ENCODE measurements at places on chromosomes 6 and 20.

- DNase-seq, result peak; percentile 88
- no peak overlapping the region for H3K4me3 ChIP-seq
- H3K27ac ChIP-seq, result peak overlapping the region; percentile 47
- no peaks in the 10 kb centered on the region for H3K27me3 ChIP-seq
- H3K4me1 ChIP-seq, result peaks cover 31% of the 10 kb centered on the region
These were observed 89.4 kb downstream of the GRM4 start for GRCh38 chr6:34056305-34057108.

DNA sequence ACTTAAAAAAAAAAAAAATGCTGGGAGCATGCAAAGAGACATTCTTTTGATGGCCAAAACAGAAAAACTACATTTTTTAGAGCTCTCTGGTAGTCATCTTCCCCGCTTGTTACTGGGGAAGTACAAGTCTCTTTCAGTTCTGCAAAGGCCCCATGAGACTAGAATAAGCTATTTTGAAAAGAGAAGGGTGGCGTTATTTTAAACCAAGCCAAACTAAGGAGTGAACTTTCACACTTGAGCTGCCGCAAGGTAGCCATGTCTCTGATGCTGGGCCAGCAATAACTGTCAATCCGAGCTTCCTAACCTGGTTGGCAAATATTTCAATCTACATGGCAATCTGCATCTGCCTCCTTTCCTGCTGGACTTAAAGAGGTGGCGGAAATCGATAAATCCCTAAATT is 96.7 kb downstream of the L3MBTL3 start:
- no peaks in the 10 kb centered on the region for H3K27me3 ChIP-seq
- no peak overlapping the region for H3K27ac ChIP-seq
- no peaks in the 10 kb centered on the region for H3K4me1 ChIP-seq
- H3K4me3 ChIP-seq, result no peak overlapping the region
- no peaks in the 10 kb centered on the region for H3K36me3 ChIP-seq

GRCh38 chr6:85278466-85279035 is 171.3 kb upstream of the NT5E start:
- H3K36me3 ChIP-seq, result no peaks in the 10 kb centered on the region
- H3K4me3 ChIP-seq, result no peak overlapping the region
- no peaks in the 10 kb centered on the region for H3K27me3 ChIP-seq
- no peak overlapping the region for H3K27ac ChIP-seq

GRCh38 chr6:80728101-80728750 is 621.8 kb downstream of the BCKDHB start:
- no peak overlapping the region for H3K4me3 ChIP-seq
- DNase-seq, result no peak
- no peaks in the 10 kb centered on the region for H3K27me3 ChIP-seq
- H3K27ac ChIP-seq, result no peak overlapping the region
- H3K4me1 ChIP-seq, result no peaks in the 10 kb centered on the region

- no peaks in the 10 kb centered on the region for H3K4me1 ChIP-seq
- no peak for DNase-seq
- no peaks in the 10 kb centered on the region for H3K36me3 ChIP-seq
- no peak overlapping the region for H3K27ac ChIP-seq
- H3K4me3 ChIP-seq, result no peak overlapping the region
- no peaks in the 10 kb centered on the region for H3K27me3 ChIP-seq
These were observed 994.7 kb upstream of the EPHA7 start for GRCh38 chr6:94414041-94414440.

DNA sequence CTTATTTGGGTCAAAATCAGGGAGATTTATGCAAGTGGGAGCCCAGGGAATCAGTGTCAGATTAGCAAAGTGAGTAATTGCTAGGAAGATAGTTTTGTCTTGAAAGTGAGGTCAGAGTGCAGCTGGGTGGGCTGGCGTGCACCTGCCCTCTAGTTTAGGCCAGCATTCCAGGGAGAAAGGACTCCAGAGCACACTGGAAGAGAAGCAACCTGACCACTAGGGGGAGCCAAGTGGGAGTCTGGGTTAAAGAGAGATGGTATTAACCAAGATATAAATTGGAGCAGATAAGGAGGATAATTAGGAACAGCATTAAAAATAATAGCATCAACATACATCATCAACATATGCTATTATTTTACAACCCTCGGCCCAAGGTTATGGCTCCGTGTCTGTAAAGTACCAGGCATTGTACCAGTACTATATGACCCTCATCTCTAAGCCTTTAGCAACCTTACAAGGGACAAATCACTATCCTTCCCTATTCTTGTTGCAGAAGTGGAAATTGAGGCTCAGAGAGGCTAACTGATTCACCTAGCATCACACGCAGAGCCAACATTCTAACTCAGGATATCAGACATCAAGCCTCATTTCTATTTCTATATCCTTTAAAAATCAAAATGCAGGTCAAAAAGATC is 57.8 kb downstream of the SLC2A10 start:
- H3K27ac ChIP-seq, result no peak overlapping the region
- no peaks in the 10 kb centered on the region for H3K27me3 ChIP-seq
- DNase-seq, result no peak
- peaks cover 9% of the 10 kb centered on the region for H3K4me1 ChIP-seq

DNA sequence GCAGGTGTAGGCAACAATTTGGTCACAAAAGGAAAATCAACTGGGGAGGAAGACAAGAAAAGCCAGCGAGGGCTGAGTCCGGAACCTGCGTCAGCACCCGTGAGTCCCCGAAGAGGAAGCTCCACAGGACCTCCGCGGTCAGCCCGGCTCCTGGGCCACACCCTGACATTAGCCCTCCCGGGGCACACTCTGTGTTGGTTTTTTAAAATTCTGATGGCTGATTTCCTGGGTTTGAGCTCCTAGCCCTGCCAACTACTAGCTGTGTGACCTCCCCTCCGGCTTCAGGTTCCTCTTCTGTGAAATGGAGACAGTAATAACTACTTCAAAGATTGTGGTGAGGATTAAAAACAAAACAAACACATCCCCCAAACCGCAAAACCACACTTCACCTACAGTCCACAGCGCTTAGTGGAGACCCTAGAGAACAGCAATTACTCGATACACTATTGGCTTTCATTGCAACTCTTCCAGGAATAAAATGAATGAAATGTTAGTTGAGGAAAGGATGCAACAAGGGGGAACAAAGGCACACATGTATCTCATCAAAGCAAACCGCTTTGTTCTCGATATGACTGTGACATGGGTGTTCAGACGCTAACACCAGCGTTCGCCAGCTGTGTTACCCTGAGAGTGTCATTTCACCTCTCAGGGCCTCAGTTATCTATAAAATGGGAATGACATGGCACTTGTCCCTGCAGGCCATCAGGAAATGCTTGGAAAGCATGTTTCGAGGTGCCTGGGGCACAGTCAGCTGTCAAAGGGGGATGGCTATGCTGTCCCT is 985 bp downstream of the ZBP1 start:
- H3K36me3 ChIP-seq, result no peaks in the 10 kb centered on the region
- no peak overlapping the region for H3K4me3 ChIP-seq
- DNase-seq, result no peak
- no peaks in the 10 kb centered on the region for H3K27me3 ChIP-seq

GRCh38 chr20:32775336-32775991 is 13.3 kb downstream of the DNMT3B start:
- DNase-seq, result no peak
- H3K4me1 ChIP-seq, result peaks cover 18% of the 10 kb centered on the region
- no peaks in the 10 kb centered on the region for H3K27me3 ChIP-seq

- peaks cover 12% of the 10 kb centered on the region for H3K4me1 ChIP-seq
- H3K4me3 ChIP-seq, result peak overlapping the region; percentile 75
- H3K27ac ChIP-seq, result peak overlapping the region; percentile 95
- DNase-seq, result peak; percentile 97
- no peaks in the 10 kb centered on the region for H3K36me3 ChIP-seq
These were observed 138.0 kb downstream of the HFE start for GRCh38 chr6:26224940-26225847.

DNA sequence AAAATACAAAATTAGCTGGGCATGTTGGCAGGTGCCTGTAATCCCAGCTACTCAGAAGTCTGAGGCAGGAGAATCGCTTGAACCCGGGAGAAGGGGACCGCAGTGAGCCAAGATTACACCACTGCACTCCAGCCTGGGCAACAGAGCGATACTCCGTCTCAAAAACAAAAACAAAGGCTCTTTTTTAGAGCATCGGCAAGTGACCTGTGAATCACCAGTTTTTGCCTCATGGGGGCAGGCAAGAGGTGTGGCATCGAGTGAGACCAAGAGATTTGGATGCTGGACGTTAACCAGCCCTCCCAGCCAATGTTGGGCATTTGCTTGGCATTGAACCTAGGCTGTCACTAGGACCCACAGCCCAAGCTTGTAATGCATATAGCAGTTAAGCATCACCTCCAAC is 14.6 kb upstream of the CDK5RAP1 start:
- no peaks in the 10 kb centered on the region for H3K4me1 ChIP-seq
- no peak for DNase-seq
- no peak overlapping the region for H3K27ac ChIP-seq
- H3K4me3 ChIP-seq, result no peak overlapping the region
- H3K27me3 ChIP-seq, result no peaks in the 10 kb centered on the region

DNA sequence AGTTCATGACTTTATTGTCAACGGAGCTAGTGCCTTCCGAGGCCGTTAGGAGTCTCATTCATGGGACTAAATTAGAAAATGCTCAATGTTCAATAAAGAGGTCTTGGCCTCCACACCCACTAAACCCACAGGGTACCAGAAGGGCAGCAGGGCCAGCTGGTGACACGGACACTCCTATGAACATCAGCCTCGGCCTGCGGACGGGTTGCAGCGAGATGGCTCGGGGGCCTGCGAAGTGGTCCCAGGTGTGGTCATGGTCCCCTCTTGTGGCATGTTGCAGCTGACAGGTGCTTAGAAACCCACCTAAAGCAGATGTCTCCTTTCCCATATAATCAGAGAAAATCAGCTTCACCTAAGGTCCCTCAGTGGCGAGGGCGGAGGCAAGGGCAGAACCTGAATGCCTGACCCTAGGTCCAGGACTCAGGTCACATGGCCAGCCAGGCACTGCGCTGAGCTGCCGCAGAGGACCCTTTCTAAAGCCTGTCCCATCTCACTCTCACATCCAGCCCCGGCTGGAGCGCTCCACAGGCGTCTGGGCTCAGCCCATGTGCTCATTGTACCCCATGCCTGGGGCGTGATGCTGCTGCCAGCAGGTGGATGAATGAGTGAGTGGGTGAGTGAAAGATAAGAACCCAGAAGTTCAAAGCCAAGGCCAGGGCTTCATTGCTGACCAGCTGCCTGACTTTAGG is 35.8 kb downstream of the NFATC2 start:
- H3K4me1 ChIP-seq, result peaks cover 19% of the 10 kb centered on the region
- H3K27me3 ChIP-seq, result no peaks in the 10 kb centered on the region
- H3K36me3 ChIP-seq, result no peaks in the 10 kb centered on the region
- DNase-seq, result no peak
- H3K4me3 ChIP-seq, result no peak overlapping the region

GRCh38 chr6:7633361-7633760 is 43.4 kb downstream of the SNRNP48 start:
- no peak overlapping the region for H3K27ac ChIP-seq
- DNase-seq, result no peak
- no peaks in the 10 kb centered on the region for H3K4me1 ChIP-seq
- H3K4me3 ChIP-seq, result no peak overlapping the region
- H3K36me3 ChIP-seq, result no peaks in the 10 kb centered on the region

- peak within 1 kb of the TSS; percentile 91 for H3K4me3 ChIP-seq
- peak within 1 kb of the TSS; percentile 96 for H3K27ac ChIP-seq
- peak; percentile 88 for DNase-seq
- no peaks in the 10 kb centered on the region for H3K27me3 ChIP-seq
- H3K36me3 ChIP-seq, result no peaks in the 10 kb centered on the region
These were observed at the start of gene TRERF1 for GRCh38 chr6:42451333-42452170. TSS of gene TRERF1 (minus strand) at chr6:42451926. CDS start at chr6:42269590, 182,336 bp downstream.

GRCh38 chr6:139112146-139112545 is 22.7 kb upstream of the HECA start:
- H3K27ac ChIP-seq, result no peak overlapping the region
- H3K4me3 ChIP-seq, result no peak overlapping the region
- no peak for DNase-seq
- no peaks in the 10 kb centered on the region for H3K27me3 ChIP-seq

DNA sequence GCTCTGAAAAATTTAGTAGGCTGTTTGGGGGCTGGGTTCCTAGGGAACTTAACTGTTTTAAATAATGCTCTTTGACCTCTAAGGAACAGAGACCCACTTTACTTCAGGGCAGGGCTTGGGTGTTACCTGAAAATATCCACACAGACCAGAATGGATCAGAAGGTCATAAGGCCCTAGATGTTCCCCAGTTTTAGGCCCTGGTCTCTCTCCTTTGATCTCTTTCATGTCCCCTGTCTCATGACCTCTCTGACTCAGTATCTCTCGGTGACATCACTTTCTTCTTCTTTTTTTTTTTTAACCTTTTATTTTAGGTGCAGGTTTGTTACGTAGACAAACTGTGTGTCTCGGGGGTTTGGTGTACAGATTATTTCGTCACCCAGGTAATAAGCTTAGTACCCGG is 272.1 kb upstream of the SGK1 start:
- no peak overlapping the region for H3K4me3 ChIP-seq
- H3K27me3 ChIP-seq, result no peaks in the 10 kb centered on the region
- H3K36me3 ChIP-seq, result no peaks in the 10 kb centered on the region
- H3K4me1 ChIP-seq, result peaks cover 2% of the 10 kb centered on the region
- no peak for DNase-seq

- H3K27me3 ChIP-seq, result no peaks in the 10 kb centered on the region
- H3K27ac ChIP-seq, result no peak overlapping the region
- peaks cover 16% of the 10 kb centered on the region for H3K4me1 ChIP-seq
- no peak for DNase-seq
- H3K36me3 ChIP-seq, result no peaks in the 10 kb centered on the region
These were observed 98.3 kb downstream of the CDC5L start for GRCh38 chr6:44485601-44486401.

DNA sequence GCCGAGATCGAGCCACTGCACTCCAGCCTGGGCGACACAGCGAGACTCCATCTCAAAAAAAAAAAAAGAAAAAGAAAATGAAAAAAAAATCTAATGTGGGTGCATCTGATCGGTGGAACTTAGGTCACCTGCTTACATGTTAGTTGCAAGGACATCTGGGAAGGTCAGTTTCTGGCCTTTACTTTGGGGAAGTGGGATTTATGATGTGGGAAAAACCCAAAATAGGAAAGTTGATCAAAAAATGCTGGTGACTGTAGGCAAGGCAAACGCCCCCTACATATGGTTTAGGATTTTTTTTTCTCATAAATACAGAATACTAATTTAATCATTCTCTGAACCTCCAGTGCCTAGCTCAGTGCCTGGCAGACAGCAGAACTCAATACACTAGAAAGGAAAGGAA is 69.2 kb upstream of the PIM1 start:
- H3K4me3 ChIP-seq, result no peak overlapping the region
- H3K36me3 ChIP-seq, result no peaks in the 10 kb centered on the region
- H3K27me3 ChIP-seq, result no peaks in the 10 kb centered on the region
- no peak overlapping the region for H3K27ac ChIP-seq
- peaks cover 25% of the 10 kb centered on the region for H3K4me1 ChIP-seq

DNA sequence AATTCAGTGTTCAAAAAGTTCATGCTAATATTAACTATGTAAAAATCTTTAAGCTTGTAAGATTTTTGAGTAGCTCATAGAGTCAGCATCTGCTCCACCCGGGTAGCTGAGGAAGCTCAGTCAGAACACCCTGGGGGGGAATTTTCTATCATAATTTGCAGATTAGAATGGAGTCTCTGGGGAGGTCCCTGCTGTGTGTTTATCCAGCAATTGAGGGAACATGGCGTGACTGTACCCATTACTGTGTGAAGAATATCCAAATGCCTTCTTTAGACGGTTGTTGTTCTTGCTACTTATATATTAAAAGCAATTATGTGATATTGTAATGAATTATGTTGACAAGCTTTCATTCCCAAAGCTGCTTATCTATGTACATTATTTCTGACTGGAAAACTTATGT is 64.8 kb downstream of the AIG1 start:
- peaks cover 3% of the 10 kb centered on the region for H3K36me3 ChIP-seq
- no peak for DNase-seq
- no peaks in the 10 kb centered on the region for H3K4me1 ChIP-seq
- no peak overlapping the region for H3K4me3 ChIP-seq

- peaks cover 75% of the 10 kb centered on the region for H3K4me1 ChIP-seq
- no peak overlapping the region for H3K4me3 ChIP-seq
- no peak for DNase-seq
These were observed 33.2 kb downstream of the TFEB start for GRCh38 chr6:41702089-41702745.
